A549 treated with CORT108297 at 1 μM for 4 hours (cell line): ENCODE measurements at places on chromosomes 2 and 18. TPM values are rescaled to one million over a fixed set of nuclear protein-coding genes. Genes with fewer than 3 reads are reported as not detected.

The PDE11A gene
- 0.21 to 0.71 TPM (median 0.50 TPM) in 5 replicates for total RNA-seq

The PRR30 gene
- total RNA-seq = not detected in 5 replicates

The LRRFIP1 gene
- total RNA-seq = 67.2 to 99.4 TPM (median 91.1 TPM) in 5 replicates

The CCBE1 gene
- 7.3 to 14.9 TPM (median 10.4 TPM) in 5 replicates for total RNA-seq

The INHBB gene
- 11.9 to 20.8 TPM (median 16.5 TPM) in 5 replicates for total RNA-seq

The MC4R gene
- not detected in 5 replicates for total RNA-seq

The ERMN gene
- total RNA-seq = not detected in 5 replicates

The ACYP2 gene
- total RNA-seq = 7.6 to 8.3 TPM (median 7.8 TPM) in 5 replicates

The HS1BP3 gene
- 40.7 to 45.9 TPM (median 44.1 TPM) in 5 replicates for total RNA-seq

The SNTG2 gene
- not detected in 5 replicates for total RNA-seq

The CROCC2 gene
- not detected in 5 replicates for total RNA-seq

The GALNT5 gene
- 2.6 to 3.2 TPM (median 2.8 TPM) in 5 replicates for total RNA-seq

The RAB31 gene
- 23.0 to 30.6 TPM (median 27.1 TPM) in 5 replicates for total RNA-seq

The IL18R1 gene
- total RNA-seq = 0.77 to 1.1 TPM (median 0.90 TPM) in 5 replicates

The TLX2 gene
- 0.16 to 0.44 TPM (median 0.27 TPM) in 5 replicates for total RNA-seq

The ALPG gene
- total RNA-seq = 0.12 to 0.22 TPM (median 0.16 TPM) in 5 replicates

The CDK15 gene
- not detected in 5 replicates for total RNA-seq

The OTOF gene
- 0.05 to 0.15 TPM (median 0.07 TPM) in 5 replicates for total RNA-seq

The ANAPC1 gene
- 22.5 to 33.2 TPM (median 30.2 TPM) in 5 replicates for total RNA-seq

The RTP5 gene
- total RNA-seq = not detected in 5 replicates

The CWC22 gene
- total RNA-seq = 10.1 to 17.8 TPM (median 11.7 TPM) in 5 replicates

The DES gene
- total RNA-seq = 0.05 to 0.20 TPM (median 0.08 TPM) in 4 of 5 replicates, not detected in the other

The AGXT gene
- not detected in 5 replicates for total RNA-seq

The SPRED2 gene
- total RNA-seq = 26.7 to 32.1 TPM (median 31.3 TPM) in 5 replicates

The ALPP gene
- total RNA-seq = 0.59 to 0.81 TPM (median 0.74 TPM) in 5 replicates
